ENCODE measurements at places on chromosomes 7 and 10.

DNA sequence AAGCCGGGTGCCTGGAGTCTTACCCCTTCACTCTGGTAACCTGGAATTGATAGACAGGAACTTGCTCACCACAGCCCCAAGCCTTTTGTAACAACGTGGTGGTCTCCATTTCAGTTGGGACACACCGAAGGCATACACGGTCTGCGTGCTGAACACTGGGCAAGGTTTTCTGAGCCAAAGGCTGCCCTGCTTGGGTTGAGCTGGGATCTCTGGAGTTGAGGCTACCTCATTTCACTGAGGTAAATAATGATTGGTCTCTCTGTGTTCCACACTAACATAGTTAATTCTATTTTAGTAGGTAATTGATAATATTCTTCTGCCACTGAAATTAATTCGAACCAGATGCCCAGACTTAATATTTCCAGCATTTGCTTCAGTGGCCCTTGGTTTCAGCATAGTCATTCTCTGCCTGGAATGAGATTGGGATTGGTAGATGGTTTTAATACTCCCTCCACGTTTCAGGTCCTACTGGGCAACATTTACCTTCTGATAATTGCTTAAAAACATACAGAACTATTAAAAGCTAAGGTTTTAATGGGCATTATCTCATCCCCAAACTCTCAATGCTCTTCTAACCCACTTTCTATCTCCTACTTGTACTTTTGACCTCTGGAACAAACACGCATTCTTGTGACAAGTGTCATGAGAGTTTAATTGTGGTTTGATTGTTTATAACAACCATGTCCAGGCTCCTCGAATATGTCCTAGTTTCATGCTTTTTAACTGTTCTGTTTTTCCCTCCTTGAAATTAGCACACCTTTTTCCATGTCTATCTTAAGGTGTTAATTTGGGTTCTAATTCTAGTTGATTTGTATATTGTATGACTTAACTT lies 202.3 kb upstream of the KLF6 start:
- DNase-seq = peak; percentile 38

- no peak for DNase-seq
Observed at GRCh38 chr7:81704595-81704994, 65.3 kb downstream of the HGF start.

DNA sequence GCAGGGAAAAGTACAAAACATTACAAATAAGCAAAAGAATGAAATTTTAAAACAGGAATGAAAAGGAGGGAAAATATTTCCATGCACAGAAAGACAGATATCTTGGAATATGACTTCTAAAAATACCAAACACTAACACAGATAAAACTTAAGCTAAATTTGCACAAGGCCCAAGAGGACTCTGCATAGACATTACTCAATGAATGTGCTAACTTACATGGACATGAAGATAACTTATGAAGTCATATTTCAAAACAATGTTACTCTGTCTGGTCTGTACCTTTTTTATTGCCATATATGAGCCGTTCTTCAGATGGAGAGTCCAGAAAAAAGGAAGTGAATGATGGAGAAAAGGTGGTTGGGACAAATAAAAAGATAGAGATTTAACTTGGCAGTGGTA lies 15.0 kb upstream of the MSS51 start:
- DNase-seq = no peak

DNA sequence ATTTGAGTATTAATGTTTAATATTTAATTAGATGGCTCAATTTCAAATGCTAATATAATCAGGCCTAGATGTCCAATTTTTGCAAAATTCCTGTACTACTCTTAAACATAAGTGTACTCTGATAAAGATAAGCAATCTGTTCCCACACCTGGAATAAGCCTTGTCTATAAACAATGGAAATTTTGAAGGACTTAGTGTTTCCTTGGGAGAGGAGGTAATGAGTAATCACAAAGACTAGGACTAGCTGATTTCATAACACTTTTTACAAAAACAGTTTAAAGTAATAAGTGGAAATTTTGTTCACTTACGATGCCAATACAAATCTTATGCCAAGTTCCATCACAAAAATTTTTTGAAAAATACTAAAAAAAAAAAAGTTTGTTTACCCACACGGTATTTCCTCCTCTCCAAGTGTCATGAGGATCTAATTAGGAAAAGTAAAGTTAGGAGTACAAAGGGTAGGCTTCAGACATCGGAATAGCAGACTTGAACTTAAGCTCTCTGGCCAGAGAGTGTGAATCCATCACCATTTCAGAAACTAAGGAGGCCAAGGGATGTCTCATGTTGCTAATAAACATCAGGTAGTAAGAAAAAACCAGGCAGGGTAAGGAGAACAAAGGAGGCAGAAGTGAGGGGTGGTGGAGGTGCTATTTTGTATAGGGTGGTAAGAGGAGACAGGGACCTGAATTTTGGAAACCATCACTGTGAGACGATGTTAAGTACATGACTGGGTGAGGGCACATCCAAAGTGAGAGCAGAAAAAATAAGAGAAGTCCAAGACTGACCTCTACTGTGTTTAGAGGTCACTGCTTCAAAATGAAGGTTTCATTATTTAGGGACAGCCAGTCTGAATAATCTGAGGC lies 61.3 kb downstream of the RAPGEF5 start:
- no peak for DNase-seq

GRCh38 chr10:15681076-15681475 lies 38.6 kb downstream of the ITGA8 start:
- no peak for DNase-seq

DNA sequence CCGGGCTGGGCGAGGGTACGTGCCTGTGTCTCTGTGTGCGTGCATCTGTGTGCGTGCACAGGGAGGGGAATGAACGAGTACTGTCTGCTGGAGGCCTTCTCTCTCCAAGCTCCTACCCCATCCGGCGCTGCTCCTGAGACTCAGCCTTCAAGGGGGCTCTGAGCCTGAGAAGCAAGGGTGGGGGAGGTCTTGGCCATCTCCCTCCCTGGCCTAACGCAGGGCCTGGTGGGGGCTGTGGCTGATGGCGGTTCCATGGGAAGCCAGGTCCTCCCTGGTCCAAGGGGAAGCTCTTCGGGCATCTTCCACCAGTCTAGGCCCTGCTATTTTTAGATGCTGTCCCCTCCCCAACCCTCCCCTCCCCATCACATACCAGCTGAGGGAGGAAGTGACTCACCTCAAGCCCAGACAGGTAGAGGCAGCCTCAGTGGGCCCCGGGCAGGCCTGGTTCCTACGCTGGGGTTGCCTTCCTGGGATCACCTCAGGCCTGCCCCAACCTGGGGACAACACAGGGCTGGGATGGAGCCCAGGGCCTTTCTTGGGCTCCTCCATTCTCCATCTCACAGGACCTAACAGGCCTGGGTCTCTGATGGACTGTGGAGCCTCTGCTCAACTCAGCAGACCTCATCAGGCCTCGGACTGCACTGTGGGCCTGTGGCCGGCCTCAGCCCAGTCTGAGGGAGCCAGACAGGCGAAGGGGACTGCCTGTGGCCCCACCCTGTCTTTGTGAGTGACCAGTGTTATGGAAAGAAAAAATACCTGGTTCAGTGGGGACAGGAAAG lies 32.2 kb downstream of the DNAJB12 start:
- peak; percentile 22 for DNase-seq

GRCh38 chr10:33704214-33704830 lies 369.9 kb upstream of the NRP1 start:
- no peak for DNase-seq

GRCh38 chr10:6020826-6021225 lies 41.3 kb downstream of the IL2RA start:
- DNase-seq = peak; percentile 40

- peak; percentile 26 for DNase-seq
Observed at GRCh38 chr10:89274928-89275327, 23.4 kb upstream of the LIPA start.

DNA sequence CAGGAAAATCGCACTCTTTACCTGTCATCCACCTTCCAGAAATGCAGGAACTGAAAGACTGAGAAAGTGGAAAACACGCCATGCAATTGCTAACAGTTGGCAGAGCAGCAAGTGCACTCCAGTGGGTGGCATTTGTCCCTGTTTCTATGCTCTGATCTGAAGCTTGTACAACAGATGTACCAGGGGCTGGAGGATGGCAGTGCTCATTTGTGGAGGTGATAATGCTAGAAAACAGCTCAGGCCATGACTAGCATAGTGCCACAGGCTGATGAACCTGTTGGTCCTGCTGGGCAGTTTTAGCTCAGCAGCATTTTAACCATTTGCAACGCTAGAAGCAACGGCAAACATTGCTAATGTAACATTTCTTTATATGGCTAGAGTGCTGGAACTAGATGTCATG lies 199.9 kb upstream of the NRP1 start:
- DNase-seq = no peak

DNA sequence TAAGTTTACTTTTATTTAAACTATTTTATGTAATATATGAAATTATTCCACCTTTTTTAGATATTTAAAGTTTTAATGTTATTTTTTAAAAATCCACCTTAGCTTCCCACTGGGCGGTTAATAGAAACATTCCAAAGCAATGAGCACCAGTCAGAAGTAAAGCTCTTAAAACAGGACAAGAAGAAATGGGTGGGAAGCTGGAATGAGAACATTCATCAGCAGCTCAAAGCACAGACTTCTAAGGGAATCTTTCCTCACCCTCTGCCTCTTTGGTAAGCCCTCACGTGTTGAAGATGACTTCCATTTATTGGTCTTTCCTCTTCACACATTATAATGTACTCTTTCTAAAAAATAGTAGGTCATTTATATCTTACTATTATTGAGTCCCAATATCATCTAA lies 3.1 kb downstream of the AGMO start:
- DNase-seq = peak; percentile 59

GRCh38 chr10:103350175-103350516 lies 794 bp downstream of the PCGF6 start:
- no peak for DNase-seq

DNA sequence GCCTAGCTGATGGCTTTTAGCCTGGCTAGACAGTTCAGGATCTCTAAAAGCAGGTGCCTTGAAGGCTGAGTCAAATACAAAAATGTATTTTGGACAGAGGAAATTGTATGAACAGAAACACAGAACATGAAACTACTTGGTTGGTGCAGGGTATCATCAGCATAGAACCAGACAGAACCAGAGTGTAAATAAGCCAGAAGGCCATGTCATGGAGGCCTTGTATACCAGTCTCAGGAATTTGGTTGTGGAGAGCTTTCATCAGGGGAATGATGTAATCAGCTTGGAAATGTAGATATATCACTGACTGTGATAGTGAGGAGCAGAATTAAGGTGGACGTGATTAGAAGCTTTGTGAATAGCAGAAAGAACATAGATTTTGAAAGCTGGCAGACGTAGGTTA lies 82.9 kb downstream of the CFTR start:
- no peak for DNase-seq

DNA sequence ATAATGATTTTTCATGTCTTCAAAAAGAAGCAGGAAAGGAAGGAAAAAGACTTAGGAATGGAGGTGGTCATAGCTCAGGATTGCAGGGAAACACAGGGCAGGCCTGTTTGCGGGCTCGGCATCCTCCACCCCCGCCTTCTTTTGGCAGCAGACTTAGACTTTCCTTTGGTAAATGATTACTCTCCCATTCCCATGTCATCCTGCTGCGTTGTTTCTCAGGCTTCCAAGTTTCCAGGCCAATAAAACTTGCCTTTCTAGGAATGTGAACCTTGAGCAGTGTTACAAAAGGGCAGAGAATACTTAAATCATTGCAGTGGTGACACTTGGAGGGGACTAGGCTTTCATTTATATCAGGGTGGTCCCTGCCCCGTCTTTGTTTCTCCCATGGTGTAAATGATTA lies 34.0 kb upstream of the DGKB start:
- DNase-seq = peak; percentile 59

- DNase-seq = no peak
Observed at GRCh38 chr10:90347239-90347638, 510.6 kb downstream of the HTR7 start.

GRCh38 chr7:55515569-55516279 lies 56.6 kb downstream of the VOPP1 start:
- DNase-seq = no peak

DNA sequence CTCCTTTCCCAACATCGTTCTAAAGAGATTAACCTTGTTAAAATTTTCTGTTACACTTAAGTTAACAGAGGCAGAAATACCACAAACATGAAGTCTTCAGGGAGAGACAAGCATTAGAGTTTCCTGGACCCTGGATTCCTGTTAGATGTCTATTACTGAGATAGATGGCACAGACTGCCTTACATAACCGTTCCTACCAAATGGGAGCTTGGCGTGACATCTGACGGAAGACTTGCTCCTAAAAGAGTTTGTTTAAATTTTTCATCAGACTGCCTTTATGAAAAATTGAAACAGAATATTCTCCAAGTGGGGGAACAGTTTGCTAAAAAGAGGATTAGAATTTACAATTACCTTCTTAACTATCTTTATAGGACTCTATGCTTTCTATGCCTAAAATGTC lies 22.7 kb downstream of the ANK3 start:
- DNase-seq = no peak

DNA sequence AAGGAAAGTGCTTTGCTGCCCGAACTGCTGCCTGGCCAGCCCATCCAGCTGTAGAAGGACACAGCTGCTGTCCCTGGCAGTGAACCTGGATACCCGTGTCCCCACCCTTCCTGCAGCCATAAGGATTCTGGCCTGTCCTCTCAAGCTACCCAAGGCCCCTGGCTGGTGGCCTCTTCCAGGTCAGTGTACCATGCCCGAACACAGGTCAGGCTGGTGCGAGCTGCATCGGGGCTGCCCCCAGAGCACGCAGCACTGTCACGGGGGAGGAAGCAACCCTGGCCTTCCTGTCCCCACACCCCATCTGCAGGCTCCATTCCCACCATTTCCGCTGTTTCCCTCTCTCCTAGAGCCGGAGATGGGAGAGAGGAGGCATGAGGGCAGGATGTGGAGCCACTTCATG lies 30.5 kb upstream of the PWWP2B start:
- no peak for DNase-seq

Measured in astrocyte of the spinal cord (primary cell).